ENCODE measurements at places on chromosomes 7 and 10.
A peak's percentile ranks its signal among the peaks of the same experiment; 100 is the strongest.

DNA sequence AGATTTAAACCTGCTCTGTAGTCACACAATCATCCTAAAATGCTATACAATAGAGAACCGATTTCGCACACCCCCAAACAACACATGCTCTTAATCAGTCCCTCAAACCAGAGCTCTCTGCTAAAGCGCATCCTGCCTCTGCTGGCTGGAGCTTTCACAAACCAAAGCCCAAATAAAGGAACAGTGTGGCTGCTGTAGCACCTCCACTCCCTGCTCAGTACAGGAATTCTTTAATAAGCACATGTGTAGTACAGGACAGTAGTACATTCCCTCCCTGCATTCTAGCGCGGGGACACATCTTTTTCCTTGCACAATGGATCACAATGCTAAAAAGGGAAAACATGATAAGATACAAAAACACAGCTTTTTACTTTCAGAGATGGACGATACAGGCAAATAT, 684.6 kb downstream of the MAGI2 start:
- DNase-seq, result no peak

DNA sequence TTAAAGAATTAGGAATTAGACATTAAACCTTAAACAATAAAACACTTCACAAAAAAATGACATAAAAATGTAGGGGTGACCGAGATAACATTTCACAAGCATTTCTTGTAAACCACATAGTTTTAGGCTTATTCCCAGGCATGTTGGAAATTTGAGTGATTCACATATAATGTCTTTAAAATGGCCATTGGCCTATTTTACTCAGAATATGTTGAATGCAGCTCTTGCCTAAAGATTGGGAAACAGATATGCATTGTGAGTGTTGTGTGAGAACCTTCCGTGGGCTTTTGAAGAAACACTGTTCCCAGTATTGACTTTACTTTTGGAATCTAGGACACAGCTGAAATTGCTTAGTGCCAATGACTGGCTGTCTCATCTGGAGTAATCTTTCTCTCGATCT, 79.6 kb downstream of the ARL5B start:
- no peak for DNase-seq

GRCh38 chr10:5624701-5625100, 41.7 kb downstream of the ASB13 start:
- no peak for DNase-seq

- no peak for DNase-seq
Observed at GRCh38 chr7:21722371-21722770, 179.5 kb downstream of the DNAH11 start.

- peak; percentile 53 for DNase-seq
Observed at GRCh38 chr10:49649936-49650723, 29.3 kb upstream of the C10orf53 start.

- peak; percentile 44 for DNase-seq
Observed at GRCh38 chr10:124403548-124403947, 15.2 kb downstream of the OAT start.

- DNase-seq, result no peak
Observed at GRCh38 chr7:7967886-7968543, 581 bp upstream of the GLCCI1 start.

- no peak for DNase-seq
Observed at GRCh38 chr7:45118292-45118691, 6.8 kb upstream of the TBRG4 start.

DNA sequence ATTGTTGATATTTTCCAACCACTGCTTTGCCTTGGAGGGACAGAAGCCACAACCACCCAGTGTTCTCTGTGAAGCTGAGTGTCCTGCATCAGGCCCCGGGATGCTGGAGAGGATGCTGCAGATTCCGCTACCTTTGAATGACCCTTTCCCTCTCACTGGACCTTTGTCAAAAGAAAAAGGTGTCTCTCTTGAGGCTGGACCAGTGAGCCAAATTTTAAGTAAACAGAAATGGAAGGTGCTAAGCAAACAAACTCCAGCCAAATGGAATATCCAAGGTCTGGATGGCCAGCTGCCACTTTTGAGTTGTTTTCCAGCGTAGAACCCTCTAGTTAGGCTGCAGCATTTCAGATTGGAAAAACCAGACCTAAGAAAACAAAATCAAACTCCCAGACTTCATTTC, 145.5 kb downstream of the TRIL start:
- DNase-seq, result no peak

DNA sequence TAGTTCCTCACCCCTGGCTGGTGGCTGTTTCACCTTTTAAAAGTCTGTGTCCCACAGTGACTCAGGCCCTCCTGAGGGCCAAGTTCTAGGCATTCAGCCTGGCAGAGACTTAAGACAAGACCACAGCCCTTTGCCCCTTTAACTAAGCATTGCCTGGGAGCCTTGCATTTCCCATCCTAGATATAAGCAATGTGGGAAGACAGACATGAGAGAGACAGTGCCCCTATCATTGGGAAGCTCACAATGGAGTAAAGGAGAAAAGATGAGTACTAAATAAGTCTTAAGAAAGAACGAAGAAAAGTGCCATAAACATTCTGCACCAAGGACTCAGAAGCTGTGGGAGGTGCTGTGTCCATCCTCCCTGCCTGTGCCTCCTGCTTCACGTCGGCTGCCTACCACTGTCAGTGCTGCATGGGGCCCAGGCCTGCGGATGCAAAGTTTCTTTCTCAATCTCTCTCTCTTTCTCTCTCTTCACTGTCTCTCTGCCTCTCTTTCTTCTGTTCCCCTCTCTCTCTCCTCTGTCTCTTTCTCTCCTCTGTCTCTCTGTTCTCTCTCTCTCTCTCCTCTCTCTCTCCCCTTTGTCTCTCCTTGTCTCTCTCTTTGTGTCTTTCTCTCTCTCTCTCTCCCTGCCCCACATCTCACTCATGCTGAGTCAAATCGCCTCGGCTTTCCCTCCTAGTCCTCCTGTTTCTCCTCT, 21.5 kb downstream of the GPRIN2 start:
- no peak for DNase-seq

- no peak for DNase-seq
Observed at GRCh38 chr10:504121-504611, 185.3 kb downstream of the DIP2C start.

GRCh38 chr7:104843198-104843597, 170.8 kb upstream of the KMT2E start:
- DNase-seq, result no peak

DNA sequence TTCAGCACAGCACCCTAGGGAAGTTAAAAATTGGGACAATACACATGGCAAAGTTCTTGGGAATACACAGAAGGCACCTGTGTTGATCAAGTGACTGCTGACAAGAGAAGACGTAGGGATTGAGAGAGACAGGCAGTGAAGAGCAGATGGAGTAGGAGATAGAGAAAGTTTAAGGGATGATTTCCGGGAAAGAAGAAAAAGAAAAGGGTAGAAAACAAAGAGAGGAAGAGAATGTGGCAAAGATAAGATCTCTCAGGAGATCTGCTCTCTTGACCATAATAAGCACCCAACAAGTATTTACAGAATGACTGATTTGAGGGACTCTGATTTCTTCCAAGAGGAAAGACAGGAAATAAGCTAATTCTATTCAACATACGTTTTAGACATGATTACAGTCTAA, 15.1 kb upstream of the RALA start:
- DNase-seq, result no peak

DNA sequence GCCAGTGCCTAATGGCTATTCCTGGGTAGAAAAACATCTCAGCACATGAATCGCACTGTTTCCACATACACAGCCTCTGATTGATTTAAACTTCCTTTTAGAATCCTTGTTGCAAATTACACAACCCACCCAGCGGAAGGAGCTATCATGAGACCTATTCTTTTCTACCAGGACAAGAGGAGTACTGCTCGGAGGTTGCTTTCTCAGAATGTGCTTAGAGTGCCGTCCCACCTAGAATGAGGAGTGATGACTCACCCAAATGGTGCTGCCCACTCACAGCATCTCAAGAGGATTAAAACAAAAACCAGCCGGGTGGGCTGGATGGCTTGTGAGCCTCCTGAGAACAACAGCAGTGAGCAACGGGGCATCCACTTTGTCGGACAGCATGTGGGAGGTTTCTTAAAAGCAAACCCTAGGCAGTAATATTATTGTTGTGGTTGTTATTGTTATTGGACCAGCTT, 128.9 kb downstream of the DGKI start:
- DNase-seq, result no peak

DNA sequence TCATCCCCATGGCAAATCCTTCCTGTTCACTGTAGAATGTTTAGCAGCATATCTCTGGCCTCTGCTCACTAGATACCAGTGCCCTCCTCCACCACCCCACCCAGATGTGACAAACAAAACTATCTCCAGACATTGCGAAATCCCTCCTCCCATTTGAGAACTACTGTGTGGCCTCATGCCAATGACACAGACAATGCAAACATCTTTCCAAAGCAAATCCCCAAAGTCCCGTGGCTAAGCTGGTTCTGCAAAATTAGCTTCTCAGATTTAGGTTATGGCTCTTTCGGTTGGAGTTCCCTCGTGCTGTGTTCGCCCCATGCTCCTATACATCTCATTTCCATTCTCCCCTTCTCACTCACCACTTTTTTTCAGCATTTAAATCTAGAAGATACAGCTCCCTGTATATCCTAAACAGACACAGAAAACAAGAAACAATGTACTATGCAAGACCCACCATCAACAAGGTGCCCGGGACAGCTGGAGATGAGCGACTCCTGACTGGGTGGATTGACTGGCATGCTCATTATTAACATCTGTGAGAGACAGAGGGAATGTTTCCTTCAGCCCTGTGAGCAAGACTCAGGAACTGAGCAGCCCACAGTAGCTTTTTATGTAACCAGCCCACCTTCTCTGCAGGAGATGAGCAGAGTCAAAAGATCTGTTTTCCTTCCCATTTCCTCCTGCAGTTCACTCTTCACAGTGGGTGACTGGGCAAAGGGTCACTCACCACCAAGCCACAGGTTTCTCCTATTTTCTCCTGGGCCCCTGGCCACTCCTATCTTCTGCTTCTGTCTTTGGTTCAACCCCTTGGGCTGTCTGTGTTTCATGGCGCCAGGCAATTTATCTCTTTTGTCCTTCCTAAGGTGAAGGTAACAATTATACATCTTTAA, 225.7 kb upstream of the AOAH start:
- DNase-seq, result no peak

- no peak for DNase-seq
Observed at GRCh38 chr10:129850316-129850715, 113.8 kb downstream of the EBF3 start.

DNA sequence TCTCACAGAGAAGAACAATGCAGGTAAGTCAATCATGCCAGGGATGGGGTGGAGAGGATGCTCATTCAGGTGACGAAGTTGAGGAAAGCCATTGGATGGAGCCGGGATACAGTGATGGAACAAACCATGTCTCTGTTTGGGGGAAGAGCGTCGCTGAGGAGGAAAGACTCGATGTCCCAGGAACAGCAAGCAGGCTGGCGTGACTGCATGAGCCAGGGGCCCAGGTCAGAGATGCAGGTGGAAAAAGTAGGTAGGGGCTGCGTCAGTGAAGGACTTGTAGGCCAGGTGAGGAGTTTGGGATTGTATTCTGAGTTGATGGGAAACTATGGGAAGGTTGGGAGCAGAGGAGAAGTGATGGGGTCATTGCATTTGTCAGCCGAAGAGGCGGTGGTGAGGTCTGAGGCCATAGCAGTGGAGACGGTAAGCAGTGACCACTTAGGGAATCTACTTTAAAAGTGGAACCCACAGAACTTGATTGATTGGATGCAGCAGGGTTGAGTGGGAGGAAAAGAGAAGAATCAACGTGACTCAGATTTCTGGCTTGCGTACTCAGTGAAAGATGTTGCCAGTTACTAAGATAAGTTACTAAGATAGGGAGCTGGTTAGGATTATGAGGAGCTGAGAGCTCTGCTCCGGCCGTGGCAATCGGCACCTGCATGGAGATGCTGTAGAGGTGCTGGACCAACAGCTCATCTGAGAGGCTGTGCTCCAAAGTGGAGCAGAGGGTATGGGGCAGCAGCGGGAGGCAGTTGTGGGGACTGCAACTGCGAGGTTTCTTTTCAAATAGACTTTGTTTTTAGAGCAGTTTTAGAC, 12.5 kb upstream of the IL2RA start:
- DNase-seq, result no peak

- no peak for DNase-seq
Observed at GRCh38 chr10:77911535-77912123, 14.9 kb downstream of the DLG5 start.

GRCh38 chr7:144720149-144720548, 115.7 kb downstream of the TPK1 start:
- DNase-seq, result no peak

DNA sequence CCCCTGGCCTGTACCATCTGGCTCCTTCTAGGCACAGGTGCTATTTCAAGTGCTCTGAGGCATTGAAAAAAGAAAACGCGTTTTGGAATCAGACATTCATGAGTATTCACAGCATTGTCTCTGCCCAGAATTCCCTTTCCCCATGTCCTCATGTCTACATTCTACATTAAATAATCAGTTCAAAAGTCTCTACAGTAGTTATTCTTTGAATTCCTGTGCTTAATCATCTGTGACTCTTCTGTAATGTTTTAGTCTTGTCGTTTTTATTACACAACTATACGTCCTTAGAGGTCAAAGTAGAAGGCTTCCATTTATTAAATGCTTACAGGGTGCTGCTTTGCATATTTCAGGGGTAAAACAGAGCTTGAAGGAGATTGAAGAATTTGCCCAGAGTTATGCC, 95.7 kb downstream of the BICC1 start:
- DNase-seq, result no peak

- no peak for DNase-seq
Observed at GRCh38 chr10:20858292-20859124, 38.6 kb downstream of the NEBL start.

- no peak for DNase-seq
Observed at GRCh38 chr7:16034353-16034752, 347.9 kb upstream of the MEOX2 start.

DNA sequence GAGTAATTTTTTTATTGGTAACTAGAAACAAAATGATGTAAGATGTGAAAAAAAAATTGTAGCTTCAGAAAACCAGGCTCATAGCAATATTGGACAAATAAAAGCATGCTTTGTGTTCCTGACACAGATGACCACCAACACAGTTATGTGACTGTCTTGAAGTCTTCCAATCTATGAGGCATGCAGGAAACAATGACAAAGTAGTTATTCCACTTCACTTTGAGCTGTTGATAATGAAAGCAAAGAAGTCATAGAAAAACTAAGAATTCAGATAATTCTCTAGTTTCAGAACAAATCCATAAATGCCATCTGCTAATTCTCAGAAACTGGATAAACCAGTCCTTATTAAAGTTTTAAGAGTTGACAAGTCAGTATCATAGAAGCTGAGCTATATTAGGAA, 378.4 kb upstream of the SEMA3D start:
- DNase-seq, result no peak

DNA sequence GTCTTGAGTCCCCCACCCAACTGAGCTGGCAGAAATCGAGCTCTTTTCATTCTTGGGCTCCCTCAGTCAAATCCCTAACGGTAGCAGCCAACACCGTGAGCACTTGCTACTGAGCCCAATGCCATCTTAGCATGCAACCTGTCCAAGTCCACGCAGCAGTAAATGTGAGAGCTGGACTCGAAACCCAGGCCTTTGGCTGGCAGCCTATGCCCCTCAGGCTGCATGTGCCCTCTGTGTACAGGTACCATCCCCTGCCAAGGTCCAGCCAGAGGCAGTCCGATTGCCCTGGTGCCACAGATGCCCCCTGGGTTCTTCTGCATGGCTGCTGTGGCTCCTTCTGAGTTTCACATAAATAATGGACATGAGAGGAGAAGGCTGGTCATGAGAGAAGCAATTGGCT, 1.2 kb upstream of the TMEM273 start:
- DNase-seq, result no peak

Measured in thymus (tissue), 14 donors.